ENCODE measurements at places on chromosomes 5 and 9.

DNA sequence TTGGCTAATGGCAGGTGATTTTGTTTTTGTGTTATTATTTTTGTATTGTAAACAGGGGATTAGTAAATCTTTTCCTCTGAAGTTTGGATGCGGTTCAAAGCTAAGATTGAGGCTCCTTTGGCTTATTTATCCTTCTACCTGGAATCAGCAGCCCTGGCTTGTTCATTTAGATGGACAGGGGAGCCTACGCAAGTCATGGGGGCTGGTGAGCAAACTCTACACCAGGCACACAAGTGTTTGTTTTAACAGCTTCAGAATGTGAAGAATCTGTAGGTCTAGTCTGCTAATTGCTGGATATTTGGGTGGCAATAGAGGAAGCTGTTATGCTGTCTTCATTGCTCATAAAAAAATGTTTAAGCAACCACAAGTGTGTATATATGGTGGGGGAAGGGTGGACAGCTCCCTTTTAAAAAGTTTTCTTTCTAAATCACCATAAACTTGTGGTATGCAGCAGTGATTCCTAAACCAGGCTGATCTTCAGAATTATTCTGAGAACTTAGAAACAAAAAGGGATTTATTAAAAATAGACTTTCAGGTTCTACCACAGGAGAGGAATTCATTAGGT is 20.7 kb downstream of the ZNF462 start:
- no peak for DNase-seq

GRCh38 chr9:133472753-133473378 is 6.0 kb downstream of the SLC2A6 start:
- no peak for DNase-seq

DNA sequence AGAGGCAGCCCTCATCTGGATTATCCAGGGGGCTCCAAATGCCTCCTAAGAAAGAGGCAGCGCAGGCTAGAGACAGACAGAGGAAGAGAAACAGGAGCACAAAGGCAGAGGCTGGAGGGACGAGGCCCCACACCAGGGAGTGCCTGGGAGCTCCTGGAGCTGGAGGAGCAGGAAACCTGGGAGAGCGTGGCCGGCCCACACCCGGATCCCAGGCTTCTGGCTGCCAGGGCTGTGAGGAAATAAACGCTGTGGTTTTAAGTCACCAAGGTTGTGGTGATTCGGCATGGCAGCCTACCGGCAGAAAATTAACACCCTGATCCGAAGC is 165.5 kb downstream of the OLFM1 start:
- no peak for DNase-seq

GRCh38 chr9:127290561-127291065 is 26.0 kb downstream of the GARNL3 start:
- no peak for DNase-seq

GRCh38 chr5:6875376-6875775 is 162.1 kb downstream of the TENT4A start:
- no peak for DNase-seq

GRCh38 chr9:85428230-85428629 is 313.5 kb downstream of the AGTPBP1 start:
- no peak for DNase-seq

- DNase-seq, result no peak
Observed at GRCh38 chr5:108472237-108472636, 90.3 kb upstream of the FBXL17 start.

- peak; percentile 84 for DNase-seq
Observed at GRCh38 chr5:102754767-102755431, at the start of gene PAM. Gene PAM, plus strand, starts transcription at chr5:102755305. Its CDS starts 110,891 bp downstream, at chr5:102866196.

- no peak for DNase-seq
Observed at GRCh38 chr5:34545626-34546025, 110.5 kb upstream of the RAI14 start.

- no peak for DNase-seq
Observed at GRCh38 chr9:104774132-104774531, 10.2 kb downstream of the NIPSNAP3B start.

DNA sequence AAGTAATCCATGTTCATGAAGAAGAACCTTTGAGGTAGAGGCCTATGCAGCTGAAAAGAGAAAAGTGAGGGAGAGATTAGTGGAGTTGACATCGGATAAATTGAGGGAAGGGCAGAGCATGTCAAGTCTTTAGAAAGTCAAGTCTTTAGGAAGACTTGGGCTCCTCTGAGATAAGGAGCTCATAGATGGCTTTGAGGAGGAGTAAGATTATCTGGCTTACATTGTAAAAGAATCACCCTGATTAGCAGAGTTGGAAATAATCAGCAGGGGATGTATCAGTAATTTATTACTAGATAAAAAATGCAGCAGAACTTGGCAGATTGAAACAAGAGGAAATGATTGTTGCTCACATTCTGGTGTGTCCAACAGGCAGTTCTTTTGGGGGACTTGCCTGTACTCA is 727.2 kb upstream of the WWC1 start:
- no peak for DNase-seq

- peak; percentile 46 for DNase-seq
Observed at GRCh38 chr5:141742866-141743851, 61.1 kb upstream of the ARAP3 start.

- DNase-seq, result no peak
Observed at GRCh38 chr5:132758451-132758850, 11.2 kb downstream of the CCNI2 start.

GRCh38 chr5:125455041-125455440 is 708.6 kb upstream of the ZNF608 start:
- DNase-seq, result no peak

DNA sequence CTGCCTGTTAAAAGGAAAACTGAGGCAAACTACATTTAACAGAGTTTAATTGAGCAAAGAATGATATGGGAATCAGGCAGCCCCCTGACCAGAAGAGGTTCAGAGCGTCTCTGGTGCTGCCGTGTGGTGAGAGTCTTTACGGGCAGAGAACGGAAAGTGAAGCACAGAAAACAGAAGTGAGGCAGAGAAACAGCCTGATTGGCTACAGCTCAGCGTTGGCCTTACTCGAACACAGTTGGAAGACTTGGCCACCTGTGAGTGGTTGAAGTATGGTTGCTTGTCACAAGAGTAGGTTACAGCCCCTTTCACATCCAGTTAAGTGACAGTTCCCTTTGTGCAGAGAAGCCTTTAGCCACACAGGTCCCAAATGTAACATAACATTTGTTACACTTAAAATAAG is 16.9 kb upstream of the FBP1 start:
- no peak for DNase-seq
